ENCODE measurements at places on chromosomes 5 and 9.

- no peak for DNase-seq
These were observed 193.1 kb downstream of the HSD17B3 start for GRCh38 chr9:96108691-96109380.

DNA sequence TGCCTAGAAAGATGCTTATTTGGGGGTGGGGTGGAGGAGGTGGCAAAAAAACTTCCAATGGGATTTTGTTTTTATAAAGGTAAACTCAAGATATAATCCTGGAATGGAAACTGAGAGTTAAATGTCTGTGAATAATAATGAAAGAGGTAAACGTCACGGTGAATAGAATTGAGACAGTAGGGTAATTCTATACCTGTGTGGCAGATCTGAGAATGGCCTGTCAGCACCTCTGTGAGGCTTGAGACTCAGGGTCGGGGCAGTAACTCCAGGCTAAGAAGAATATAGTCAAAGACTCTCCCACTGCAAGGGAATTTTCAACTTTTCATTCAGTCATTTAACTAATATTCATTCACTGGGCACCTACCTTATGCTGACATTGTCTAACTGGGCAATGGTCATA lies 581.2 kb upstream of the ZNF608 start:
- DNase-seq = no peak

DNA sequence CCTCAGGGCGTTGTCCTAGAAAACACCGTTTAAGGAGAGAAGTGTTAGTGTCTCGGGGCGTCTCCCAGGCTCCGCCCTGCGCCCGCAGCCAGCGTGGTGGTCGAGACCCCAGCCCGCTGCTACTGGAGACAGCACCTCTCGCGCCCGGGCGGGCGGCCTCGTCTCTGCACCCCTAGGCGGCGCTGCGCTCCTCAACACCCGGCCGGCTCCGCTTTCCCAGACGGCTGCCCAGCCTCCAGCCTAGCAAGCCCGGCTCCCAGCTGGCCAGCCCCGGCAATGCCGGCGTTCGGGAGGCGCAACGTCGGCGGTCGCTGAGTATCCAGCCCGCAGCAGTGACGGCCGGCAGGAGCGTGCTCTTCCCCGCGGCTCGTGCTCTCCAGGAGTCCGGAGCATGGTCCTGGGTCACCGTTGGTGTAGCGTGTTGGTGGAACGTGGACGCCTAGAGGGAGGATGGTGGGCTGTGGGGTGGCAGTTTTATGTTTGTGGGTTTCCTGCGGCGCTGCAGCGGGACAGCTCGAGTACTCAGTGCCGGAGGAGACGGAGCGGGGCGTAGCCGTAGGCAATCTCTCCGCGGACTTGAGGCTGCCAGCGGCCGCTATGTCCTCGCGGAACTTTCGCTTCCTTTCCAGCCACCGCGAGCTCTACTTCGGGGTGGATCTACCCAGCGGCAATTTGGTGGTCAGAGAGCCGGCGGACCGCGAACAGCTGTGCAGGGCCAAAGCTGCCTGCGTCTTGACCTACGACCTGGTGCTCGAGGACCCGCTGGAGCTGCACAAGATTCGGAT lies 536 bp downstream of the PCDHAC1 start:
- DNase-seq = no peak

- DNase-seq = no peak
These were observed 51.9 kb upstream of the TBC1D9B start for GRCh38 chr5:179959641-179960040.

DNA sequence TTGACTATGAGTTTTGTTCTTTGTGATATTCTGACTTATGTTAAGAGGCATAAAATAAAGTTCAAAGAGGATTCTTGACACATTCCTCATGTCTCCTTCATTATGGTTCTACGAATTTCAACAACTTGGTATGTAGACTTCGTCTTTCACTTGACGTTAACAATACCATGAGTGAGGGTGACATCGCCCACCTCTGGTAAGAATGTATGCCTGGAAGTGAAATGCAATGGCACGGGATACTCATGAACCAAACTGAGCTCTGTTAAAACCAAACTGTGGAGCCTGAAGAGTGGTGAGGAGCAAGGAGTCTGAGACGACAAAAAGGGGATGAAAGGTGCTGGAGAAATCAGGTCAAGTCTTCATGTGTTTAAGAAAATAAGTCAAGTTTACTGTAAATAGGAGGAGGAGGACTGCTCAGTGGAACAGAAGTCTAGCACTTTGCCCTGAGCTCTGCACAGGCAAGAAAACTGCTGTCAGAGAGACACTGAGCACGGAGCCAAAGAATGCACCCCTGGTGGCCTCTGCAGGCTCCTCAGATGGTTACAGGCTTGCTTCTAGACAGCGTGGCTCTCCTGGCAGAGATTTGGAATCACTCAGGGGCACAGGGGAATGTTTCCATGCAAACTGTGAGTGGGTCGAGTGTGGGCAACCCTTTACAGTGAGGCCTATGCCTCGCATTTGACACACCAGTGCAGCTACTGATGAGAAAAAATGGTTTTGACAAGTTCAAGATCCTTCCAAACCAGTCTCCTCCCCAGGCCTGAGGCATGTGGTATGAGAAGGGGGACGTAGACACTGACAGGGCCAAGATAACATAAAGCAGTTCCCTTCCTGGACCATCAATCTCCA lies 470.1 kb downstream of the IRX1 start:
- DNase-seq = no peak

DNA sequence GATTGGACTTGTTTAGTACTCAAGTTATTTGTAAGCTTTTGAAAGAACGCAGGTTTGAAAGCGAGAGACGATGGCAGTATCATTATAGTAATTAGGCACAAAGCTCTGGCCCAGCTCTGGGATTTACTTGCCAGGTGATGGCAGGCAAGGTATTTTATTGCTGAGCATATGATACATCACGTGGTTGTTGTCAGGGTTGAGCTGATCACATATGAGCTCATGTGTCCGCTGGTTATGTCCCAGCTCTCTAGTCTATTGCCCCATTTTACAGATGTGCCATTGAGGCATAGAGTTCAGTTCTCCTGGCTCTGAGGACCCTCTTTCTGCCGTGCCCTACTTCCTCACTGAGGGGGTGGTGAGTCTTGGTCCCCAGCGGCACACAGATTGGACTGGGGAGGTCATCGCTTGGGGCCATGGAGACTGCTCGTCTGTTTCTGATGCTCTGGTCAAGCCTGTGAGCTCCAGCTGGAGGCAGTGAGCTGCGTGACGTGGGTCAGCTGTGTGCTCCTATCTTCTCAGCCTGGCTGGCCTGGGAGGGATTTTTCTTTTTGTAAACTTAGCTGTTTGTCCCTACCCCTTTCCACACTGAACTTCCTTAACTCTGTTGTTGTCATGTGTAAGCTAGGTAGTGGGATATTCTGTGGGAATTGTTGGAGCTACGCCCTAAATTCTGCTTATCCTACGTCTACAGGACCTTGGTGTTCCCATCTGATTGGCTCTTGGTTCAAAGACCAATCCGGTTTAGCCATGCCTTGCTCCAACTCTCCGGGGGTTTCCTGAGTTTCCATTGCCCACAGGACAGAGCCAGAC lies 2.2 kb downstream of the NXNL2 start:
- no peak for DNase-seq

DNA sequence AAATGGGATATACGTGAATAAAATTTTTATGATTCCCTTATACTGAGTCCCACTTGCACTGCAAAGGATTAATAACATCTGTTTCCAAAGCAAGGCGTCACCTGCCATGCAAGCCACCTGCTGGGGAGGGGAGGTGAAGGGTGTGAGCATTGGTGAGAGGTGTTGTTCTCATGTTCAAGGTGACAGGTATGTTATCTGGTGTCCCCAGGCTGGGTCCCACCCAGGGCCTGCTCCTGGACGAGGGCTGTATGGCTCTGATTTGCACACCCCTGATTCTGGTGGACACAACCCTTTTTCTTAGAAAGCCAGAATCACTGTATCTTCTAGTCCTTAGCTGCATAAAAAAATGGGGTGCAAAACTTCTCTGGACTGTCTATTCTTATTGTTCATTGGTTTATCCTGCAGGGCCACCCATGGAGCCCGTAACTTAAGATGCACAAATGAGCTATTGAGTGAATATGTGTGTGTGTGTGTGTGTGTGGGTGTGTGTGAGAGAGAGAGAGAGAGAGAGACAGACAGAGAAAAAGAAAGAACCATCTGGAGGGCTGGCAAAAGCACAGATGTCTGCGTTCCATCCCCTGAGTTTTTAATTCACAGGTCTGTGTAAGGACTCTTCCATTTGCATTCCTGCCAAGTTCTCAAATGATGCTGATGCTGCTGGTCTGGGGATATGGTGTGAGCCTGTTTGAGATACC lies 53.7 kb downstream of the SYK start:
- no peak for DNase-seq

GRCh38 chr5:78734094-78734845 lies 85.7 kb upstream of the LHFPL2 start:
- no peak for DNase-seq

DNA sequence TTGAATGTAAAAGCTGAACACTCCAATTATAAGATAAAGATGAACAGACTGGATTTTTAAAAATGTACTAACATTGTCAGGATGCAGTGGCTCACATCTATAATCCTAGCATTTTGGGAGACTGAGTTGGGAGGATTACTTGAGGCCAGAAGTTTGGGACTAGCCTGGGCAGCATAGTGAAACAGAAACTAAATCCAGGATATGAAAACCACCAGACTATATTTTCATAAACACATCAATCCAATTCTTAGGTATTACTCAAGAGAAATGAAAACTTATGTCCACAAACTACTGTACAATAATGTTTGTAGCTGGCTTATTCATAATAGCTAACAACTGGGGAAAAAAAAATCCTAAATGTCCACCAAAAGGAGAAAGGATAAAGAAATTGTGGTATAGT lies 26.8 kb upstream of the NAA35 start:
- no peak for DNase-seq

GRCh38 chr9:1050125-1050895 lies at the start of gene DMRT2:
DMRT2 (plus strand) TSS chr9:1050357; CDS start chr9:1051614, 1,257 bp downstream.
- DNase-seq = no peak

GRCh38 chr9:75019654-75020053 lies 8.4 kb downstream of the CARNMT1 start:
- DNase-seq = no peak

DNA sequence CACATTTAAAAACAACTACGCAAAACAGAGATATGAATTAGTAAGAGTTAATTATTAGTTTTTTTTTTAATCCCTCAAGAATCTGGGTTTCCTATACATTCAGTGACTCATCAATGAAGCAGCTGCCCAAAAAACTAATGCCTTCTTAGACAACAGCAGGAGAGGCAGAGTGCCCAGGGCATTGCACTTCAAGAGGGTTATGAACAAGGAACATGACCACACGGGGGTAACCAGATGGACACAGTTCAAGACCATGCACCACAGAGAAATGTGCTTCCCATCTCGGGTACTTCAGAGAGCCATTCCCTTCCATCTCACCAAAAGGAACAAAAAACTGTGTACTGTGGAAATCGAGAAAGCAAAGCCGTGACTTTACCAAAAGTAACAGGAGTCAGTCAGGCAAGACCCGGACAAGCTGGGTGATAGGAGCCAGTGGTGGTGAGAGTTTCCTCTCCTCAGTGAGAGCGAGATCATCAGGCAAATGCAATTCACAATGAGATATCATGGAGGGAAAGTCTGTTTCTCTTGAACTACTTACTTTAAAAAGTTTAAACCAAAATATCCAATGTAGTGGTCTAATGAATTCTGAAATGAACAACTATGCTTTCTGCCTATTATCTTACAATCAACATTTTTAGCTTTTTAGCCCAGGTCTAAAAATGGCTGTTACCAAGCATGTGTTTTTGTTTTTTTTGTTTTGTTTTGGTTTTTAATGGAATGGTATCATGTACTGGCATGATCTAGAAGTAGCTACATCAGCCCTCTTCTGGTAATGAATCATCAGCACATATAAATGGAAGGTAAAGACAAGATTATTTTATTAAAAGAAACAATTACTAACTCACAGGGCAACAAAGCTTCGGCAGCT lies 192.1 kb downstream of the TSSK1B start:
- no peak for DNase-seq

DNA sequence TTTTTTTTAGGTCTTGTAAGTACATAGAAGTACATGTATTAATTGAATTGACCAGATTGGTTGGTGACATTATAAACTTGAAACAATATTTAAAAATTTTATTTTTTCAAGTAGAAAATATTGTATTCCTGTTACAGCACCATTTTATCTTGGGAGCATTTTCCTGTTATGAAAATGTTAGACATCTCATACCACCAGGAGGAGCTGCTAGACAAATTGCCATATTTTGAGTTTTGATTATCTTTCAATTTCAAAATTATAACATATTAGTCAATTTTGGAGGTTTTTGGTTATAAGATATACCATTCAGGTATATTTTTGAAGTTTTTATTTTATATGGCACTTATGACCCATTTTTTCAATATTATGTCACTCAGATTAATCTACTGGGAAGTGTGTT lies 84.4 kb downstream of the CNTLN start:
- DNase-seq = no peak
